ENCODE measurements at places on chromosomes 12 and 14.

GRCh38 chr12:75457191-75457590 lies 23.4 kb upstream of the GLIPR1 start:
- DNase-seq, result no peak

DNA sequence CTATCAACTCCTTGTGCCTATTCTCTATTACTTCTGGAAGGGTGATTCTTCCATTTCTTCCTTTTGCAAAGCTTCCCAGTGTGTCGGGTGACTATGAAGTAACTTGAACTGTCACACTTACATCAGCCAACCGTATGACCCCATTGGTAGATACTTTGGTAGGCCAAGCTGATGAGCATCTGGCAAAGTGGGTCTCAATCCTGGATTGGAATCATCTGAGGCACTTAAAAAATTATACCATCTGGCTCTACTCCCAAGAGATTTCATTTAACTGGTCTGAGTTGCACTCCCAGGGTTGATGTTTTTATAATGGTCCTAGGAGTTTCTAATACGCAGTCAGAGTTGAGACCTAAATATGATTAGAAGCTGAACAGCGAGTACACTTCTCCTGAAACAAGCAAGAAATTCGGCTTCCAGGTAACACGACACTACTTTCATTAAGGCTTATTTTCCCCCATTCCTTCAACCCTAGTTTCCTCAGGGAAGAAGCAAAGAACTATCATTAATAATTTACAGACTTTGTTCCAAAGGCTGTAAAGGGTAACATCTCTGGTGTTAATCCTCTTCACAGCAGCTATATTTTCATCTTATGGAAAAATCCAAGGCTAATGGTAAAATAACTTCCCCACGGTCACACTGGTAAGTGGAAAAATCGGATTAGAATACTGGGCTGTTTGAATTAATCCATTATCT lies 76.8 kb downstream of the PDE6H start:
- DNase-seq, result no peak

- no peak for DNase-seq
Observed at GRCh38 chr12:45286621-45287020, 70.7 kb downstream of the ANO6 start.

GRCh38 chr14:57865403-57866198 lies at the start of gene SLC35F4:
SLC35F4 (minus strand) TSS chr14:57866092.
- DNase-seq, result no peak
